EL (cell line): ENCODE measurements at places on chromosomes 12 and 14.

- DNase-seq = no peak
These were observed 13.0 kb downstream of the HPD start for GRCh38 chr12:121845701-121846100.

DNA sequence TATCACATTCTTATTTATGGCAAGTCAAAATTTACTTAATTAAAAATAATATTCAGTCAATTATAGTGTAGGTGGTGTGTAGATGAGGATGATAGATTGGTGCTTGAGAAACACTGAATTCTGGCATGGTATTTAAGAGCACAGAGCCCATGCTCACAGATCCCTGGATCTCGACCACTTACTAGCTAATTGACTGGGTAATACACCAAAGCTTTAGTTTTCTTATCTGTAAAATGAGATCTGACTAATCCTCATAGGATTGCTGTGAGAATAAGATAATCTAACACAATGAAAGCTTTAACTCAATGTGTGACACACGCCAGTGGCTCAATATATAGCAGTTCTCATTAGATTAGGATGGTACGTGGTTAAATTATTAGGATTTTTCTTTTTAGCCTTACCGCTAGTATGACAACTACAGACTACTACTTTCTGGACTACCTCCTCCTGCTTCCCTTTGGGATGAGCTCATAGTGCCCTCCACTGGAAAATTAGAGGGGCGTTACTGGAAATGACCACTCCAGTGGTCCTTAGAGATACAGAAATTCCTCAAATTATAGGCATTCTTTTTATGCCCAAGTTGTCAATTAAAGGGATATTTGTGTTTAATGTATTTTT is 482.8 kb upstream of the TBX3 start:
- DNase-seq = peak; percentile 53

GRCh38 chr12:66244446-66244845 is 55.4 kb downstream of the IRAK3 start:
- DNase-seq = no peak

DNA sequence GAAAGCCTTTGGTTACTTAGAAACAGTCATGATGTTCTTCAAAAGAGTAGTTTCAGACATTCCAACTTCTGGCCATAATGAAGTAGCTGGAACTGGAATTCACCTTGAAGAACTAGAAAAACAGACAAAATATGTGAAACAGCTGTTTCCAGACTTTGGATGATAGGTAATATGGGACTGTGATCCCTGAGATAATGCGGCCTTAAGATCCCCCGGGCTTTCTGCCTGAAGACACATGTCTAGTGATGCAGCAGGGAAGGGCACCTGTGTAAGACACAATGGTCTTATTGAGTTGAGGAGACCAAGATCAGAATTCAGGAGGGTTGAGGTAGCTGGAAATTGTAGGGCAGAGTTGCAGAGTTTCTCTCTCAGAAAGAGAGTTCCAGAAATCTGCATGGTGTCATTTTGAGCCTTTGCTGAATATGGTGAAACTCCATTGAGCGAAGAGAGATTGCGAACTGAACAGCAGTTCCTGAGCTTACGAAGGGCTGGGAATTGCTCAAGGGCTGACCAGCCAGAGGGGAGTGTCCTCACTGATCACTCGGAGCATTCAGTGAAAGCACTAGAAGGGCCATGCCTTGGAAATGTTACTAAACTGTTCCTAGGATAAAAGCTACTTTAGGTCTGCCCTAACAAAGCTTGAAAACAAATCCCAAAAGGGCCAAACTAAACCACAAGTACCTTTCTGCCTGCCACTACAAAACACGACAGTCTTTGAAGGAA is 41.7 kb upstream of the FRS2 start:
- DNase-seq = no peak

DNA sequence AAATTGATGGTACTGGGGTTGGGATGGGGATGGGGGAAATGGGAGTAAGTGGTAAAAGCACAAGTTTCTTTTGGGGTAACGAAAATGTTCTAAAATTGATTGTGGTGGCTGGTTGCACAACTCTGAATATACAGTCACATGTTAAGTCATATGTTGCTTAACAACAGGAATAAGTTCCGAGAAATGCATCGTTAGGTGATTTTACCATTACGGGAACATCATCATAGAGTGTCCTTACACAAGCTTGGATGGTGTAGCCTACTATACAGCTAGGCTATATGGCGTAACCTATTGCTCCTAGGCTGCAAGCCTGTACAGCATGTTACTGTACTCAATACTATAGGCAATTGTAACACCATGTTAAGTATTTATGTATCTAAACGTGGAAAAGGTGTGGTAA is 31.0 kb downstream of the ITGA7 start:
- no peak for DNase-seq

DNA sequence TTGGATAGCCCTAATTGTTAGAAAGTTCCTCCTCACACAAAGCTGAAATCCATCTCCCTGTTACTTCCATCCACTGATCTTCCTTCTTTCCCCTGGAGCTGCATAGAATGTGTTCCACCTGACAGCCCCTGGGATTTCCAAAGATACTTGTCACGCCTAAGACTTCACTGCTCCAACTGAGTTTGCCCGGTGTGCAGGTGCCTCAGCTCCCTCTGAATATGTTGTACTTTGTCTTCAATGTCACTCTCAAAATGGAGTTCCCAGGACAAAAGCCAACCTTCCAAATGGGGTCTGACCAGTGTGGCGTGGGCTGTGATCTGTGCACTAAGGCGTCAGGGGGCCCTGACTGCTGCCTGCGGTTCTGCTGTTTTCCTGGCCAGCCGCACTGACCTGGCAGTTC is 42.8 kb downstream of the CACNA2D4 start:
- DNase-seq = no peak
